ENCODE measurements at places on chromosomes 13 and 19.

DNA sequence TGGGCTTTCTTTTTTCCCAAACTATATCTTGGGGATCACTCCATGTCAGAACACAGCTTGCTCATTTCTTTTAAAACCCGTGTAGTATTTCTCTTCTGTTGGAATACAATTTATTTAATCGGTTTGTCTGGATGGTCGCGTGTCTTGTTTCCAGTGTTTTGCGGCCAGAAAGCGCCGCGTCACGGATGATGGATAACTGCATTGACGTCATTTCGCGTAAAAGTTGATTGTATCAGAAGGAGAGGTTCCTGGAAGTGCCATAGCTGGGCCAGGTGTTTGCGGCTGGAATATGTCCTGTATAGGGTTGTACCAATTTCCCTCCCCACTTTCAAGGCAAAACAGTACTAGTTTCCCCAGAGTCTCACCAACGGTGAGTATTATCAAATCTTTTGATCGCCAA is 9.7 kb downstream of the ACTL9 start:
- ATAC-seq = no peak

- no peak for ATAC-seq
Measured at GRCh38 chr19:54137699-54138488, at the start of gene CNOT3. CNOT3 (plus strand) TSS chr19:54137762; CDS start chr19:54142979, 5,217 bp downstream.

DNA sequence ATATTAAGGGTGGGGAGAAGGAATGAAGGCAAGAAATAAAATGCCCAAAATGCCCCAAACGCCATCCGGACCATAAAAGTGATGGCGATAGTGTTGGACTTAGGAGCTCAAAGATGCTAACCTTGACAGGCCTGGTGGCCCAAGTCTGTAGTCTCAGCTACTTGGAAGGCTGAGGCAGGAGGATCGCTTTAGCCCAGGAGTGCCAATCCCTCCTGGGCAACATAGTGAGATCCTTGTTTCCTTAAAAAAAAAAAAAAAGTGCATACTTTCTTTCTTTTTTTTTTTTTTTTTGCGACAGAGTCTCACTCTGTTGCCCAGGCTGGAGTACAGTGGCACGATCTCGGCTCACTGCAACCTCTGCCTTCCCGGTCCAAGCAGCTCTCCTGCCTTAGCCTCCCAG is 32.0 kb upstream of the MRI1 start:
- no peak for ATAC-seq

- ATAC-seq = no peak
Measured at GRCh38 chr13:93534181-93534700, 307.6 kb downstream of the GPC6 start.

GRCh38 chr13:89890806-89891205 is 1456.7 kb upstream of the MIR17HG start:
- no peak for ATAC-seq

GRCh38 chr19:53182202-53182601 is 11.0 kb downstream of the ZNF665 start:
- ATAC-seq = no peak

GRCh38 chr13:69331245-69331644 is 776.4 kb upstream of the ATXN8OS start:
- no peak for ATAC-seq
